Gastroesophageal sphincter (tissue), 4 donors: ENCODE measurements at places on chromosomes 11 and 22.

DNA sequence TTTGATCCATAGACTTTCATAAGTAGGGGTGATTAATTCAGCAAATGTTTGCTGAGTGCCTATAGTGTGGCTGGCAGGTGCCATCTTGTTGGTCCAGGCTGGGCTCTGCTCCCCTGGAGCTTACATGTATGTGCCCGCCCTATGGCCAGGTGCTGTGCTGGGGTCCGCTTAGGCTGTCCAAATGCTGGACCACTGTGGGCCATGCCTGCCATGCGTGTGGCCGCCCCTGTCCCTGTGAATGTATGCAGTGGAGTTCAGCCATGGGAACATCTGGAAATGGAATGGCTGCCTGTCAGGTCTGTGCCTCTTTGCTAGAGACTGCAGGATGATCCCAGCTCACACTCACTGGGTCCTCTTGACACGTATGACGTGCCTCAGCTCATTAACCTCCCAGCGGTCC is 594.6 kb downstream of the TBC1D22A start:
- no peak overlapping the region for H3K4me3 ChIP-seq
- no peak for ATAC-seq
- H3K27ac ChIP-seq: no peak overlapping the region
- peaks cover 18% of the 10 kb centered on the region for H3K27me3 ChIP-seq
- no peaks in the 10 kb centered on the region for H3K36me3 ChIP-seq

GRCh38 chr22:42052765-42053164 is 17.8 kb downstream of the NAGA start:
- no peak overlapping the region for H3K27ac ChIP-seq
- no peaks in the 10 kb centered on the region for H3K4me1 ChIP-seq
- no peaks in the 10 kb centered on the region for H3K27me3 ChIP-seq
- no peak overlapping the region for H3K4me3 ChIP-seq
- ATAC-seq: no peak
- peaks cover 7% of the 10 kb centered on the region for H3K36me3 ChIP-seq

GRCh38 chr11:111870522-111870885 is 877 bp downstream of the ALG9 start:
- H3K4me1 ChIP-seq: peaks cover 31% of the 10 kb centered on the region
- peak overlapping the region; percentile 91 for H3K27ac ChIP-seq
- no peaks in the 10 kb centered on the region for H3K27me3 ChIP-seq
- no peaks in the 10 kb centered on the region for H3K36me3 ChIP-seq

GRCh38 chr11:93652161-93652597 is 9.3 kb upstream of the CEP295 start:
- no peak overlapping the region for H3K4me3 ChIP-seq
- H3K4me1 ChIP-seq: no peaks in the 10 kb centered on the region
- H3K27ac ChIP-seq: no peak overlapping the region
- H3K36me3 ChIP-seq: no peaks in the 10 kb centered on the region
- ATAC-seq: no peak
- H3K27me3 ChIP-seq: peaks cover 21% of the 10 kb centered on the region

GRCh38 chr11:10930224-10930971 is 72.5 kb upstream of the ZBED5 start:
- H3K4me1 ChIP-seq: no peaks in the 10 kb centered on the region
- peak overlapping the region; percentile 97 for H3K27ac ChIP-seq
- H3K36me3 ChIP-seq: no peaks in the 10 kb centered on the region
- ATAC-seq: peak; percentile 9

GRCh38 chr22:20957683-20958431 is 9.2 kb upstream of the AIFM3 start:
- peak overlapping the region; percentile 70 for H3K4me3 ChIP-seq
- peaks cover 17% of the 10 kb centered on the region for H3K36me3 ChIP-seq

DNA sequence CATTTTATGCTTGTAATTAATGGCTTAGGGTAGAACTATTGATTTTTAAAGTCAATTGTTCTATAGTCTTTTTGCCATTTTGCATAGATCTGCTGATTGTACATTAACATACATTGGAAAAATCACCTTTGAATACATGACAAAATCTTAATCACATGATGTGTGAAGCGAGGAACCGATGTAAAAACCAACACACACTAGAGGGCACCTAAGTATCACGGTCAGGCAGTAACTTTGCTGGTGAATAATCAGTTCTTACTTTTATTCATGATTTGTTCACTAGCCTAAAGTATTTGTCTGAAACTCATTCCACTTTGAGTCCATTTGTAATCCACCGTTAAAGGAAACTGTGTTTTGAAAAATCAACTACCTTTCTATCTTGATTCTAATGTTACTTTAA is 28.2 kb downstream of the JHY start:
- H3K4me1 ChIP-seq: no peaks in the 10 kb centered on the region
- no peak overlapping the region for H3K4me3 ChIP-seq
- H3K27me3 ChIP-seq: no peaks in the 10 kb centered on the region
- H3K27ac ChIP-seq: no peak overlapping the region
- no peaks in the 10 kb centered on the region for H3K36me3 ChIP-seq

DNA sequence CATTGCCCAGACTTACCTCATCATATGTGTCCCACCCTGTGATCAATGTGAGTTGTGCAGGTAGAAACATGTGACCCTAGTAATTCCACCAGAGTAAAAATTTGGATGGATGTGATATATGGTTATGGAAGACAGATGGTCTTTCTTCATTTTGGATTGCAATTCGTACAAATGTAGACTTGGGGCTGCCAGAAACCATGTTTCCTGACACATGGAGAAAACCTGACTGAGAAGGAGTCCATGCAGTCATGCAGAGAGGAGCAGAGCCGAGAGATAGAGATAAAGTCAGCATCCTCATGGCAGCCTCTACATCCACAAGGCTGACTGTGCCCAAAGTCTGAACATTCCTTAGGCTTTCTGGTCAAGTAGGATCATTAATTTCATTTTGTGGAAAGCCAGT is 678.1 kb upstream of the KIRREL3 start:
- H3K4me3 ChIP-seq: no peak overlapping the region
- peaks cover 8% of the 10 kb centered on the region for H3K27me3 ChIP-seq
- H3K4me1 ChIP-seq: no peaks in the 10 kb centered on the region
- no peaks in the 10 kb centered on the region for H3K36me3 ChIP-seq
- H3K27ac ChIP-seq: no peak overlapping the region

DNA sequence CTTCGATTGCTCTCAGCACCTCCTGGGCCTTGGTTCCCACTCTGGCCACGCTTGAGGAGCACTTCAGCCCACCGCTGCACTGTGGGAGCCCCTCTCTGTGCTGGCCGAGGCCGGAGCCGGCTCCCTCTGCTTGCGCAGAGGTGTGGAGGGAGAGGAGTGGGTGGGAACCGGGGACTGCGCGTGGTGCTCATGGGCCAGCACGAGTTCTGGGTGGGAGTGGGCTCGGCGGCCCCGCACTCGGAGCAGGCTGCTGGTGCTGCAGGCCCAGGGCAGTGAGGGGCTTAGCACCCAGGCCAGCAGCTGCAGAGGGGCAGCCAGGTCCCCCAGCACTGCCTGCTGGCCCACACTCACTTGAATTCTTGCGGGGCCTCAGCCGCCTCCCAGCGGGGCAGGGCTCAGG is 12.2 kb downstream of the OR4B1 start:
- no peaks in the 10 kb centered on the region for H3K4me1 ChIP-seq
- H3K36me3 ChIP-seq: no peaks in the 10 kb centered on the region
- H3K27me3 ChIP-seq: no peaks in the 10 kb centered on the region
- H3K27ac ChIP-seq: no peak overlapping the region
- no peak for ATAC-seq

DNA sequence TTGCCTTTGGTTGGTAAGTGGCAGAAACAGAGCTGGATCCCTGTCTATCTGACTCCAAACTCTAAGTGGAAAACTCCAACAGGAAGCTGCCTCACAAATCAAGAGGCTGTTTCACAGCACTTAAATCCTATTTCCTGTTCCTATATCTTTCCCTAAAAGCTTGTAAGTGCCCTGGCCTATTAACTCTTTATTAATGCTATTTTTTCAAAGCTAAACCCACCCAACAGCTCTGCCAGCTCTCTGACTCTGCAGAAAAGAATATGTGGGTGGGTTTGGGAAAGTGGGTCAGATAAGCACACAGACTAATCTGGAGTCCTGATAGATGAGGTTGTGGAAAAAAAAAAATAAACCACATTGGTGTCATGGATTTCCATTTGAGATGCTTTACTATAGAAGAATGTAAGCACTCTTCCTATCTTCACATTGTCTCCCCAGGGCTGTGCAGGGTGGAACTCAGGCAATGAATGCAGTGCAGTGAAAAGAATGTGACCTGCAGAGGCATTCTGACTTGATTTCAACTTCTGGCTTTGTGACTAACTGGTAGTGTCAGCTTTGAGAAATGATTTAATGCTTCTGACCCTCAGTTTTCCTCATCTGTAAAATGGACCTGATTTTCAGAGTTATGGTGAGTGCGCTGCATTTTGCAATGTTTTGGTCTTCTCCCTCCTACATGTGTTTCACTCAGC is 125.6 kb downstream of the AASDHPPT start:
- no peak overlapping the region for H3K4me3 ChIP-seq
- no peaks in the 10 kb centered on the region for H3K27me3 ChIP-seq
- H3K36me3 ChIP-seq: no peaks in the 10 kb centered on the region
- H3K4me1 ChIP-seq: no peaks in the 10 kb centered on the region
- ATAC-seq: no peak

DNA sequence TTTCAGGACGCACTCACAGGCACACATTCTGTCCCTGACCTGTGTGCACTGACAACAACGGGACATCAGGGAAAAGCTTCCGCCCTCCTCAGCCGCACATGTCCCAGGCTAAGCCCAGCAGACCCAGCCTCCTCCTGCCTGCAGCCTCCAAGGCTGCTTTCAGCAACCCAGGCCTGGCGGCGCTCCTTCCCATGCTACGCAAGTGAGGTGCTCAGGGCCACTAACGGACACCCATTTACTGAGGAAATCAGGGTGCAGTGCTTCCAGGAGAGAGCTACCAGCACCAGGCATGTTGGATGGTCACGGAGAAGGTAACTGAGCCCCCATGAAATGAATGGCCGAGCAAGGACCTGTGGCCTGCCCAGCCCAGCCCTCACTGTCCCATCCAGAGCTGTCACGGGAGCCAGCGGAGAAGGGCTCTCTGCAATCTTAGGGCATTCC is 6.9 kb downstream of the MOB2 start:
- peaks cover 58% of the 10 kb centered on the region for H3K4me1 ChIP-seq
- no peak for ATAC-seq
- H3K4me3 ChIP-seq: no peak overlapping the region
- no peaks in the 10 kb centered on the region for H3K27me3 ChIP-seq
- no peaks in the 10 kb centered on the region for H3K36me3 ChIP-seq
- peak overlapping the region; percentile 95 for H3K27ac ChIP-seq

DNA sequence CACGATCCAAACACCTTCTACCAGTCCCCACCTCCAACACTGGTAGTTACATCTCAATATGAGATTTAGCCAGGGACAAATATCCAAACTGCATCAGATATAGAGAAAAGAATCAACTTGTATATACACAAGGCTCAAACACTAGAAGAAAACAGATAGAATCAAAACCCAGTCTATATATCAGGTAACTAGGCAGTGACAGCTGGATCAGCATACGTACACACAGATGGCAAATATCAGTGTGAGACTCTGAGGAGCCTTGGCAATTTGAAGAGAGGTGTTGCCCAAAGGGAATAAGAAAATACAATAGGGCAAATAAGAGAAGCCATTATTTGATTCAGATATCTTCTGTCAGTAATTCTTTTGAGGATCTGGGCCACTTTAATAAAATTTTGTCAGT is 951.3 kb upstream of the CHORDC1 start:
- no peaks in the 10 kb centered on the region for H3K36me3 ChIP-seq
- no peak overlapping the region for H3K27ac ChIP-seq
- H3K27me3 ChIP-seq: no peaks in the 10 kb centered on the region

DNA sequence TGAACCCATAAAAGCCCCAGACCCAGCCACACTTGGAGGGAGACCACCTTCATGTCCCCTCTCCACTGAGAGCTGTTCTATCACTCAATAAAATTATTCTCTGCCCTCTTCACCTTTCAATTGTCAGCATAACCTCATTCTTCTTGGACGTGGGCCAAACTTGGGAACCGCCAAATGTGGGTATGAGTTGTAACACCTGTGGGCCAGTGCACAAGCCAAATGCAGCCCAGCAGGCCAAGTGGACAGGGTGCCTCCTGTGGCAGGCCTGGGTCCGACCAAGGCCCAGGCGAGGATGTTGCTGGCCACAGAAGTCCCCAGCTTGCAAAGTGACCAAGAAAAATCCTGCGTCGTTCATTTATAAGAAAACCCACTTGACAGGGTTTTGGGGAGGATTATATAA is 621.2 kb downstream of the METTL15 start:
- ATAC-seq: no peak
- no peak overlapping the region for H3K4me3 ChIP-seq
- no peak overlapping the region for H3K27ac ChIP-seq
- no peaks in the 10 kb centered on the region for H3K36me3 ChIP-seq

- H3K27me3 ChIP-seq: peaks cover 54% of the 10 kb centered on the region
- no peaks in the 10 kb centered on the region for H3K36me3 ChIP-seq
- no peak overlapping the region for H3K27ac ChIP-seq
- no peak for ATAC-seq
Measured at GRCh38 chr11:134393638-134394037, 18.4 kb downstream of the B3GAT1 start.

DNA sequence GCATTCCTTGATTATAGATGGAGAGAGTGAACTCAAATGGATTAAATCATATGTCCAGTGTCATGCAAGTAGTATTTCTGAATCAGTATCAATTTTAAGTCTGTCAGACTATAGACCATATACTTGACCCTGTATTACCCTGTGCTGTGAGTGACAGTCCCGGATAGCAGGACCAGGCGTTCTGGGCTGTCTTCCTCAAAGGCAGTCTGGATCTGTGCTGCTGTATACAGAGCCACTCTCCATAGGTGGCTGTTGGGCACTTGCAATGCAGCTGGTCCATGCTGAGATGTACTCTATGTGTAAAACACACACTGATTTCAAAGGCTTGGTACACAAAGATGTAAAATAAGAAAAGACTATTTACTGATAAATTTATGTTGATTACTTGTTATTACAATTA is 294.3 kb downstream of the OPCML start:
- H3K4me3 ChIP-seq: no peak overlapping the region
- ATAC-seq: no peak
- peaks cover 15% of the 10 kb centered on the region for H3K27me3 ChIP-seq

DNA sequence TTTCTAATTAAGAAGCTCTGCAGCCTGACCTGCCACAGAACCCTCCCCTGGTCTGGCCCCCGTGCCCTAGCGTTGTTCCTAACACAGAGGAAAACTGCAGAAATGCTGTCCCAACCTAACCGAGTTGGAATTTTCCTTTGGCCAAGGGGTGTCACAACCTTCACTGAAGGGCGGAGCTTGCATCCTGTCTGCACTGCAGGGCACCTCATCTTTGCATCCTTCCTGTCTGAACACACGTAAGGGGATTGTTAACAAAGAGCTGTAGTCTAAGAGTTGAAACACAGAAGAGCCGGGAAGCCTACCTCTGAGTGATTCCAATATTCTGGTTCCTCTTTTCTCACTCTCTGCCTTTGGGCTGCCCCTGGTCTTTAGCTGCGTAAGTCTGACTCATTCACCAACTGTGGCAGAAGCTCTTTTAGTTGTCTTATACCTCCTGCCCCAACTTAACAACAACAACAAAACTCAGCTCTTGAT is 1.6 kb downstream of the DIXDC1 start:
- H3K4me3 ChIP-seq: no peak overlapping the region
- peak overlapping the region; percentile 8 for H3K27ac ChIP-seq
- ATAC-seq: peak; percentile 28
- no peaks in the 10 kb centered on the region for H3K27me3 ChIP-seq
- H3K4me1 ChIP-seq: peaks cover 61% of the 10 kb centered on the region
